ENCODE measurements at places on chromosomes 6 and 20.

DNA sequence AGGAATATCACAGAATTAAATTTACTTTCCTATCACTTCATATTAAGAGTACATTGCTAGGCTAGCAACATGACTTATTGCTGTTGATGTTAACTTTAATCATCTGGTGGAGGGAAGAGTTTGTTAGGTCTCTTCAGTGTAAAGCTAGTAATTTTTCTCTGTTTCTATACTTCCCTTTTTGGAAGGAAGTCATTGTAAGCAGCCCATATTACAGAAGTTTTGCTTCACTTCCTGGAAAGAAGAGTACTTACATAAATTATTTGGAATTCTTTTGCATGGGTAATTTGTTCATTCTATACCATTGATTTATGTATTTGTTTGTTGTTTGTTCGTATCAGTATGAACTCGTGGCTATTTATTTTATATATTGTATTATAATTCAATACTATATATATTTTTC is 405.2 kb downstream of the RFPL4B start:
- DNase-seq: no peak

DNA sequence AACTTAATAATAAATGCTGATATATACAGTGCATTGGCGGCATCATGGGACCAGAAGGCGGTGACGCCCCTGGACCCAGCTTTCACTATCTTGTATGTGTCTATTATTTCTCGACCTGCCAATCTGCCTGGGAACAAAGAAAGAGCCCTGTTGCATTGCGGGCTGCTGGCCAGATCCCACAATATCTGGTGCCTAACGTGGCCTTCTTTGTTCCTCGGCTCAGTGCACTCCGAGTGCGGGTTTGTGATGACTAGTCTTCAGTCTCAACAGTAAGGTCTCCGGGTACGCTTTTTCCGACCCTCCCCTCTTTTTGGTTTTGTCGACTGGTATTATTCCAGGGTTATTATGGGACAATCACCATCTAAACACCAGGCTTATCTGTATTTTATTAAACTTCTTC is 291.5 kb downstream of the TBC1D32 start:
- DNase-seq: no peak

DNA sequence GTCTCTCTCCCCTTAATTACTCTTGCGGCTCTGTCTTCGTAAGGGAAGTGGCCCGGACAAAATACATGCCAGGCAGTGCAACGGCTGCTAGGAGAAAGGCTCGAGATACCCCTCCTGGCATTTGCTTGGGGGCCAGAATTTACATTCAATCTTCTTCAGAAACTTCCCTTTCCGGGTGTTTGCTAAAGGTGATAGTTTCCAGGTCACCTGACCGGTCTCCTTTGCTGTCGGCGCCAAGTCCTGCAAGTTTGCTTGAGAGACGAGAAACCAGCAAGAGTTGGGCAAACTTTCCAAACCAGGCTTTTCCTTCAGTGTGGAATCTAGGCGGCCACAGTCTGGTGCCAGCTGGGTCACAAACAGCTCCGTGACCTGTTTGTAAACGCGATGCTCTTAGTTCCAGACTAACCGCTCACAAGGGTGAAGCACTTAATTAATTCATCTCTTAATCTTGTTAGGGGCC is 563 bp upstream of the SRSF3 start:
- DNase-seq: peak; percentile 64

GRCh38 chr6:97437087-97437486 is 154.1 kb upstream of the MMS22L start:
- DNase-seq: no peak

DNA sequence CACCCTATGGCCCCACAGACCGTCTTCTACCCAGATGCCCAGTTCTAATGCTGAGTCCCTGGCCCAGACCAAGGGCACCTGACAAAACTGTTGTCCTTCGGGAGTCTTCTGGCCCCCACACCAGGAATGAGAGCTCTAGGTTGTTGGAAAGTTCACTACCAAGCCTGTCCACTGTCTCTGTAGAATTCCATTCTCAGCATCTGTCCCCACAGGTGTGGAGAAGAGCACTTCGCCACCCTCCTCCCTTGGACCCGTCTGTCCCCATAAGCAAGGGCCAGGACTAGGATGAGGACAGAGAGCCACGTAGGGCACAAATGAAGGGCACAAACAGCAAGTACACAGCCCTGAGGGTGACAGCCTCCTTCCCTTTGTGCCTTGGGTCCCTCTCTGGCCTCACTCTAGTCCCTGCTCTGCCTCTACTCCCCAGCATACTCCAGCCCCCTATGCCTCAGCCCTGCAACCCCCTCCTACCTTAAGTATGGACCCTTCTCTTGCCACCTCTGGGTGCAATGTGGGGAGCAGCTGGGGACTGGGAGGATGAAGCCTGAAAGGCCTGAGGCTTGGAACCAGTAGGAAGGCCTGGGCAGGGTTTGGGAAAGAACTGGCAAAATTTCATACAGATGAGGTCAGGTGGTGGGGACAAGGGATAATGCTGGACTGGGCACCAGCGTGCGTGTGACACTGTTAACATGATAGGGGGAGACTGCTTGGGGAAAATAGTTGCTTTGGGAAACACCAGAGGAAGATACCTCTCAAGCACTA is 4.3 kb downstream of the LZTS3 start:
- no peak for DNase-seq

GRCh38 chr20:61847420-61847748 is 218.3 kb downstream of the TAF4 start:
- DNase-seq: no peak

GRCh38 chr6:161138543-161139303 is 135.1 kb downstream of the AGPAT4 start:
- peak; percentile 1 for DNase-seq

DNA sequence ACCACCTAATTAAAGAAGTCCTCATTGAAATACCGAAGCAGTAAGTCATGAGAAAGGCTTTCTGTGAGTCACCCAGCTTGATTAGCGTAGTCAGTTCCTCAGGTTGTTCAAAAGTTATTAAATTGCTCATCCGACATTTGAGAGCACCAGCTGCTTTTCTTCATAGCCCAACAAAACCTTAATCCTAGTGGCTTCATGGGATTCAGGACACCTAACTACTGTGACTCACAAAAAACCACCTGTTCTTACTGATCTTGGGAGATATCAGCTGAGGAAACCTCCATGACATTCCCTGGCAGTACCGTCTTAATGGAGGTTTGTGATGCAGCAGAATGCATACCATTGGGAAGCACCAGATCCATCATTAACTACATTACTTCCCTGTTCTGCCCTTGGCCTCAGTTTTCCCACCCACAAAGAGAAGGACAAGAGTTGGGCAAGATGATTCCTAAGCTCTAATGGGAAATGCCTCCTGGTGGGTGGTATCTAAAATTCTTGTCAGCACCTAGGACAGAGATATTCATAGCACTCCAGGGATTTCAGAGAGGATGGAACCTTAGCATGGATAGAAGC is 103.8 kb downstream of the KHDC1L start:
- DNase-seq: no peak

DNA sequence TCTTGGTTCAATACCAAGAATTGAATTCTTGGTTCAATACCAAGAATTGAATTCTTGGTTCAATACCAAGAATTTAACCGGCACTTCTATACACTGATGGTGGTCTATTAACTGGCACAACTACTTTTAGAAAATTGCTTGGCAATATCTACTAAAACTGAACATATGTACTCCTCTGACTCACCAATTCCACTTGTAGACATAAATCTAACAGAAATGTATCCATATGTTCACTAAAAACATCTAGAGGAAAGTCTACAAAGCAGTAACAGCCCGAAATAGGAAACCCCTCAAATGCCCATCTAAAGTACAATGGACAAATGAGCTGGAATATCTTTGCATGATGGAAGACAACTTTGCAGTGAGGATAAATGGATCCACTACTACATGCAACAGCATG is 71.9 kb downstream of the KIF16B start:
- DNase-seq: no peak

DNA sequence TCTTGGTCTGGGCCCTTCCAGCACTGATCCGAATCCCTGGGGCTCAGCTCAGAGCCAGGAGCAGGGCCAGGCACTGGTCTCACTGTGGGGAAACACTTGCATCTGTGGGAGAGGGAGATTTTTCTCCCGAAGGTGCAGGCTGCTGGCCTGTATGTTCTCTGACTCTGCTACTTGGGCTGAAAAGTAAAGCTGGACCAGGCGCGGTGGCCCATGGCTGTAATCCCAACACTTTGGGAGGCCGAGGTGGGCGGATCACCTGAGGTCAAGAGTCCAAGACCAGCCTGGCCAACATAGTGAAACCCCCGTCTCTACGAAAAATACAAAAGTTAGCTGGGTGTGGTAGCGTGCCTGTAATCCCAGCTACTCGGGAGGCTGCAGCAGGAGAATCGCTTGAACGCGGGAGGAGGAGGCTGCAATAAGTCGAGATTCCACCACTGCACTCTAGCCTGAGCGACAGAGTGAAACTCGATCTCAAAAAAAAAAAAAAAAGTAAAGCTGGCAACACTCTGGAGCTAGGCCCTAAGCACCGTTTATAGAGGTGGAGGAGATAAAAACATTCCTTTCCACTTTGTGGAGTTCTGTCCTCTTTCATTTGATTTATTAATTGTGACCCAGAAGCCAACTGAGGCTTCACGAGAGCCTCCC is 41.7 kb downstream of the JPH2 start:
- no peak for DNase-seq

DNA sequence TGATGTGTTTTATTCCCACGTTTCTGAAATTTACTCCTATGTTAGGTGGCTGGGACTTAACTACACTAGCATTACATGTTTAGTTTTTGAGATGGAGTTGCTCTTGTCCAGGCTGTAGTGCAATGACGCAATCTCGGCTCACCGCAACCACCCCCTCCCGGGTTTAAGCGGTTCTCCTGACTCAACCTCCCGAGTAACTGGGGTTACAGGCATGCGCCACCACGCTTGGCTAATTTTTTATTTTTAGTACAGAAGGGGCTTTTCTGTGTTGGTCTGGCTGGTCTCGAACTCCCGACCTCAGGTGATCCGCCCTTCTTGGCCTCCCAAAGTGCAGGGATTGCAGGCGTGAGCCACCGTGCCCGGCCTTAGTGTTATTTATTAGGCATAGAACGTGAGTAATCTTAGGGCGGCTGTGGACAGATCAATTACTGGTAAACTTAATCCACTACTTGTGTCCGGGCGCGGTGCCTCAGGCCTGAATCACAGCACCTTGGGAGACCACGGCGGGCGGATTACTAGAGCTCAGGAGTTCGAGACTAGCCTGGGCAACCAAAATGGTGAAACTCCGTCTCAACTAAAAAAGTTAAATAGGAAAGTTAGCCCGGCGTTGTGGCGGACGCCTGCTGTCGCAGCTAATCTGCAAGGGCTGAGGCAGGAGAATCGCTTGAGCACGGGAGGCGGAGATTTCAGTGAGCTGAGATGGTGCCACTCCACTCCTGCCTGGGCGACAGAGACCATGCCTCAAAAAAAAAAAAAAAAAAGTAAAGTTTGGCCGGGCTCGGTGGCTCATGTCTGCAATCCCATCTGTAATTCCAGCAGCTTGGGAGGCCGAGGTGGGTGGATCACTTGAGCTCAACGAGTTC is 123.7 kb upstream of the BTN3A2 start:
- DNase-seq: no peak

DNA sequence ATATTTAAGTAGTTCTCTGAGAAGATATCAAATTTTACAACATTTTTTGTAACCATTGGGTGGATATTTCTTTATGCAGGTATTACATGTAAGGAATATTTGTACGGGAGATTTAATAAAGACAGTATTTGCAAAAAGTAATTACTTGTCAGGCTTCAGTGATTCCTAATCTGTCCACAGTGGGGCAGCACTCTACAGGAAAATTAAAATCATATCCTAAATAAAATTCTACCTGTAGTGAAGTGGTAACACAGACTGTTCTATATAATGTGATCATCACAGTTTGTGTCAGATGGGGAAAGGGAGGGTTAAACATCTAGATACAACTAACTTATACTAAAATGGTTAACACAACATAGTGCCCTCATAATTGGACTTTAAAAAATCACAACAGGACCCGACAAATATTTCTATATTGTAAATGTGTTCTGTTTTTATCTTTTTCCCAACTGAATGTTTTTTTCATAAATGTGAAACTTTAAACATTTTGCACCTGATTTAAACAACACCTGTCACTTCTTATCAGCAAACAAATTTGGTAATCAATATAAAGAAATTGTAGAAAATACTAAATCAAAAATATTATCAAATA is 145.6 kb upstream of the MANEA start:
- DNase-seq: peak; percentile 57

- no peak for DNase-seq
These were observed 61.2 kb downstream of the STK35 start for GRCh38 chr20:2162823-2163166.

DNA sequence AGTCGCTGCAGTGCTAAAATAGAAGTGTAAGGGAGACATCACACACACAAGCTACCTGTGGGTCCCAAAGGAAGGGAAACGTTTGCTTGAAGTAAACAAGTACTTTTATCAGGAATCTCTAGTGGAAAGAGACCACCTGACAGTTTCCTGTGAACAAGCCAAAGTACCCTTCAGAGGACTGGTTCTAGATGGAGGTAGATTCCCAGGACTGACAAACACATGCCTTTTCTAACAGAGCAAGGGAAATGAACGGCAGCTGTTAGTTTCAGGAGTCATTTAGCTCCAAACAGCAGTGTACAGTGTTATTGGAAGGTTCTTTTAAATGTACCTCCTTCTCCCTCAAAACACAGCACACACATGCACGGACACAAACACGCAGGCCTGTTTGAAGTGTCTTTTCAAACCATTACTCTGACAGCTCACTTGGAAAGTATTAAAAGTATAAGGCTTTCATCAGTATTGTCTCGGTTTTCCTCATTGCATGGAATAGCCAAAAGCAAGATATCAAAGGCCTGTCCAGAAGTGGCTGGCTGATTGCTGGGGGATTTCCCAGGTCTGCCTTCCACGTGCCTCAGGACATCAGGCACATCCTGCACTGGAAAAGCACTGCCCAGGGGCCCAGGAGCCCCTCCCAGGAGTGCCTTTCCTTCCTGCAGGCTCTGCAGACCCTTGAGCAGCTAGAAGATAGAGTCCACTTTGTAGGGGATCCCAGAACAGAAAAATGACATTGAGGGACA is 393.2 kb upstream of the SOX4 start:
- no peak for DNase-seq

- no peak for DNase-seq
These were observed 215.1 kb downstream of the ERMARD start for GRCh38 chr6:169966312-169967181.

DNA sequence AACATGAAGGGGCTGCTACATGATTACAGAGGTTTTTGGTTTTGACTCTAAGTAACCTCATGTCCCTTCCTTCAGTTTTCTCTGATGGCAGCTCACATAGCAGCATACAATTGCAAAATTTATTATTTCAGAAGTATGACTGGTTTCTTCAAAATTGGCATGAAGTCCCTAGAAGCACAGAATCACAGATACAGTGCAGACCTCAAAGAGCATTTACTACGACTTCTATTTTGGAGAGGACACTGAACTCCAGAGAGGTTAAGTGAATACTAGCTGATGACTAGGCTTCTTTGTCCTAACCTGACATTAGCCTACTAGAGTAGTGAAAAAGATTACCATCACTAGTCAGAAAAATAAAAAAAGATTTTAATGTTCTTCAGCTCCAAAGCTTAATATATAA is 664.3 kb downstream of the RFPL4B start:
- no peak for DNase-seq

- no peak for DNase-seq
These were observed 52.4 kb downstream of the QKI start for GRCh38 chr6:163466839-163467390.
